CD4-positive, alpha-beta memory T cell (primary cell): ENCODE measurements at places on chromosomes 11 and 22. TPM values are rescaled to one million over a fixed set of nuclear protein-coding genes. Genes with fewer than 3 reads are reported as not detected.
A peak's percentile ranks its signal among the peaks of the same experiment; 100 is the strongest.

DNA sequence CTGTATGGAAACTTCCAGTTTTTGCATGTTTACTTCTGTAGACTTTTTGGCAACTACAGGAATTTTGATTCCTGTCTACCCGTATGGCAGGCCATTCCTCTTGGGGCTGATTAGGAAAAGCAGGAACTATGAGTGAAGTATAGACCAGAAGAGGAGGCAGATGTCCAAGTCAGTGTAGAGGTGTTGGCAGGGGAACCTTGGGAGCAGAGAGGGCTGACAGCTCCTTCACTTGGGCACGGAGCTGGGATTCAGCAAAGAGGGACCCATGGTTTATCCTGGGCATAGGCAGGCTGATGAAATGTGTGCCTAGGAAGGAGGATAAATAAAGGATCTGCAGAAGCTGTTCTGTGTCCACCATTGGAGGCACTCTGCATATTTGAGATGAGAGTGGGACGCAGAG lies 33.1 kb downstream of the TREH start:
- H3K4me1 ChIP-seq = no peaks in the 10 kb centered on the region
- H3K4me3 ChIP-seq = no peak overlapping the region
- H3K27me3 ChIP-seq = no peaks in the 10 kb centered on the region
- H3K27ac ChIP-seq = no peak overlapping the region
- H3K36me3 ChIP-seq = no peaks in the 10 kb centered on the region

- no peaks in the 10 kb centered on the region for H3K36me3 ChIP-seq
- no peak overlapping the region for H3K4me3 ChIP-seq
- no peaks in the 10 kb centered on the region for H3K4me1 ChIP-seq
These were observed 256.5 kb upstream of the CADM1 start for GRCh38 chr11:115760461-115761320.

DNA sequence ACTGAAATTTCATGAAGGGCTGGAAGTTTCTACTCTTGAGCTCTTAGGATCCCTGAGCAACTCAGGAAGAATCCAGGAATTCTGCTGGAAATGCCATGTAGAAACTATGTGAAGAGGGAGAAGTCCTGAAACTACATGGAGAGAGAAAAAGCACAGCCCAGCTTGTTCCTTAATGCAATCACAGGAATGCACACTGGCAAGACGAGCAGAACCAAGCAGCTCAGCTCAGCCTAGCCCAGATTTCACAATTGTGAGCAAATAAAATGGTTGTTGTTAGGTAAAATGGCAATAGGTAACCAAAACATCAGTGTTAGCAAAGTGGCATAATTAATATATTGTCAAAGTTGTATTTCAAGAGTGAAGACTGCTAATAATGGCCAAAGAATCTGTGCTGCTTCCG lies 28.1 kb downstream of the ZNF214 start:
- no peak overlapping the region for H3K27ac ChIP-seq
- H3K36me3 ChIP-seq = no peaks in the 10 kb centered on the region
- H3K4me3 ChIP-seq = no peak overlapping the region
- H3K27me3 ChIP-seq = no peaks in the 10 kb centered on the region
- H3K4me1 ChIP-seq = no peaks in the 10 kb centered on the region

- H3K4me1 ChIP-seq = peaks cover 27% of the 10 kb centered on the region
- peak overlapping the region; percentile 85 for H3K27ac ChIP-seq
- peak overlapping the region; percentile 90 for H3K4me3 ChIP-seq
- no peak for DNase-seq
- no peaks in the 10 kb centered on the region for H3K27me3 ChIP-seq
- H3K36me3 ChIP-seq = peaks cover 10% of the 10 kb centered on the region
These were observed 388 bp downstream of the HINFP start for GRCh38 chr11:119121811-119122124.

- H3K4me3 ChIP-seq = no peak overlapping the region
- no peaks in the 10 kb centered on the region for H3K27me3 ChIP-seq
- no peak overlapping the region for H3K27ac ChIP-seq
- peaks cover 23% of the 10 kb centered on the region for H3K4me1 ChIP-seq
- peak; percentile 59 for DNase-seq
- peaks cover 7% of the 10 kb centered on the region for H3K36me3 ChIP-seq
These were observed 3.4 kb downstream of the TIMM10 start for GRCh38 chr11:57527056-57527631.

DNA sequence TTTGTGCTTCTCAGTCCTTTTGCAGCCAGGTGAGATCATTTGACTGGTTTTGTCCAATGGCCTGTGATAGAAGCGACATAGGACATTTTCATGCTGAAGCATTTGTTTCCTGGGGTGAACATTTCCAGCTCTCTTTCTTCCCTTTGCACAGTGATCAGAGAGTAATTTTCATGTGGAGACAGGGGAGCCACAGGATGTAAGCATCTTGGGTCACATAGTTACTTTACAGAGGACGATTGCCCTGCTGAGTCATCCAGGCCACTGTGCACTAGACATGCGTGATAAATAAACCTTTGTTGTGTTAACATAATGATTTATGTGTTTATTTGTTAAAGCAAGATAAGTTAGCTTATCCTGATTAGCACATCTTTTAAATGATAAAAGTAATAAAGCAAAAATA lies 263.5 kb upstream of the CCDC179 start:
- DNase-seq = no peak
- no peaks in the 10 kb centered on the region for H3K4me1 ChIP-seq
- no peak overlapping the region for H3K4me3 ChIP-seq
- no peak overlapping the region for H3K27ac ChIP-seq
- no peaks in the 10 kb centered on the region for H3K36me3 ChIP-seq
- no peaks in the 10 kb centered on the region for H3K27me3 ChIP-seq

- no peak for DNase-seq
- no peaks in the 10 kb centered on the region for H3K27me3 ChIP-seq
- H3K4me1 ChIP-seq = no peaks in the 10 kb centered on the region
- H3K4me3 ChIP-seq = no peak overlapping the region
These were observed 29.0 kb downstream of the SGSM1 start for GRCh38 chr22:24834845-24835570.

- peaks cover 60% of the 10 kb centered on the region for H3K36me3 ChIP-seq
- DNase-seq = no peak
- H3K4me3 ChIP-seq = peak overlapping the region; percentile 17
- H3K4me1 ChIP-seq = peaks cover 100% of the 10 kb centered on the region
These were observed 51.3 kb downstream of the MYH9 start for GRCh38 chr22:36336246-36337182.

DNA sequence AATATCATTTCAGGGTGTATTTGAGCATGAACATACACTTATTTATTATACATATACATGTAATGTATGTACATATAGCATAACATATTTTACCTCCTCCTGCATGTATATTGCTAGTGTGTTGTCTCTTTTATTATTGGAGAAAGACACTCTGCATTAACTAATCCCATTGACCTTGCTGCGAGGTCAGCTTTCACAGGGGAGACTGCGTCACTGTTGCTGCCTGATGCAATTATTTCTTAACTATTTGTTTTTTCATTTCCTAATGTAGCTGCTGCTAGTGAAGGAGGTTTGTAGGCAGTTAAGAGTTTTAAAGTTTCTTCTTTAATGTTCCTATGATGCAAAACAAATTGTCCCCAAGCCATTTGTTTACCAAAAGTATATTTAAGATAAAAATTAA lies 185.4 kb upstream of the CNTN5 start:
- H3K27ac ChIP-seq = no peak overlapping the region
- H3K4me1 ChIP-seq = no peaks in the 10 kb centered on the region
- no peak for DNase-seq
- no peaks in the 10 kb centered on the region for H3K36me3 ChIP-seq
- H3K4me3 ChIP-seq = no peak overlapping the region

DNA sequence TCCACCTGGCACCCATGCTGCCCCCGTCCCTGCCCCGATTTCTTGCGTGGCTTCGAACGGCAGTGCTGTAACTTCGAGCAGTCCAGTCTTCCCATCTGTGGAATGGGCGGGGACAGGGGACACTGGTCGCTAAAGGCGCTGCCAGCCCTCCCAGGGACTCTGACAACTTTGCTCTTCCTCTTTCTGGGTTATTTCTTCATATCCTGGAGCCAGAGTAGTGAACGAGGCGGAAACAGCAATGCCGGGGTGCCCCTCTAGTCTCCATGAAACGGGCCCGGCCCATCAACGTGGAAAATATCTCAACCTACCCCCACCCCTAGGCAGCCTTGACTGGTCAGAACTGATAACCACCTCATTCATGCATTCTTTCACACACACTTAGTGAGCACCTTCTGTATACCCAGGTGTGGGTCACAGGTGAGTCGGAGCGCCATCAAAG lies 42.8 kb downstream of the TRIOBP start:
- no peak overlapping the region for H3K4me3 ChIP-seq
- H3K4me1 ChIP-seq = no peaks in the 10 kb centered on the region
- DNase-seq = no peak
- H3K27me3 ChIP-seq = no peaks in the 10 kb centered on the region

- no peak overlapping the region for H3K4me3 ChIP-seq
- no peaks in the 10 kb centered on the region for H3K4me1 ChIP-seq
- no peaks in the 10 kb centered on the region for H3K36me3 ChIP-seq
- H3K27ac ChIP-seq = no peak overlapping the region
These were observed 712.7 kb upstream of the KIRREL3 start for GRCh38 chr11:127713226-127713625.

GRCh38 chr11:33895752-33896137 lies 3.9 kb upstream of the LMO2 start:
- H3K27ac ChIP-seq = no peak overlapping the region
- H3K4me1 ChIP-seq = peaks cover 25% of the 10 kb centered on the region
- H3K36me3 ChIP-seq = no peaks in the 10 kb centered on the region
- no peaks in the 10 kb centered on the region for H3K27me3 ChIP-seq
- DNase-seq = no peak
- no peak overlapping the region for H3K4me3 ChIP-seq

The EFCAB6 gene
- total RNA-seq = 0.84 TPM
